ENCODE measurements at places on chromosomes 11 and 22. TPM values are rescaled to one million over a fixed set of nuclear protein-coding genes. Genes with fewer than 3 reads are reported as not detected.

The OR10V1 gene
- total RNA-seq = not detected

The DNAL4 gene
- 9.5 TPM for total RNA-seq

The SLC25A45 gene
- 26.7 TPM for total RNA-seq

The TTLL1 gene
- 1.1 TPM for total RNA-seq

DNA sequence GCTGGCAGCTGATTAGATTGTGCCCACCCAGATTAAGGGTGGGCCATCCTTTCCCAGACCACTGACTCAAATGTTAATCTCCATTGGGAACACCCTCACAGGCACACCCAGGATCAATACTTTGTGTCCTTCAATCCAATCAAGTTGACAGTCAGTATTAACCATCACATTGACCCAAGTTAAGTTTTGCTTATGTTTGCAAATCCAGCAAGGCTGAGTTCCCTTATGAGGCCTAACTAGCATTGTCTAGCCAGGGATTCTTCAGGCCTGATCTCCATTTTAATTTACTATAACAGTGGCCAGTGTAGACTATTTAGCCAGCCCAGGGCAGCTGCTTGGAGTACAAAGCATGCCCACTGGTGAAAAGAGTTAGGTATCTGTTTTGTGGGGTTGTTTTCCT lies 2.3 kb upstream of the KCTD14 start:
- H3K27me3 ChIP-seq = no peaks in the 10 kb centered on the region
- no peak overlapping the region for H3K27ac ChIP-seq
- no peaks in the 10 kb centered on the region for H3K36me3 ChIP-seq
- no peak overlapping the region for H3K4me3 ChIP-seq
- no peak for DNase-seq

- H3K27me3 ChIP-seq = no peaks in the 10 kb centered on the region
- H3K27ac ChIP-seq = peak within 1 kb of the TSS; percentile 97
- H3K4me1 ChIP-seq = peaks cover 3% of the 10 kb centered on the region
- peak; percentile 57 for DNase-seq
Observed at GRCh38 chr11:64743591-64744543, at the start of gene RASGRP2. Gene RASGRP2, minus strand, starts transcription at chr11:64744142. Its CDS starts 1,276 bp downstream, at chr11:64742866.

DNA sequence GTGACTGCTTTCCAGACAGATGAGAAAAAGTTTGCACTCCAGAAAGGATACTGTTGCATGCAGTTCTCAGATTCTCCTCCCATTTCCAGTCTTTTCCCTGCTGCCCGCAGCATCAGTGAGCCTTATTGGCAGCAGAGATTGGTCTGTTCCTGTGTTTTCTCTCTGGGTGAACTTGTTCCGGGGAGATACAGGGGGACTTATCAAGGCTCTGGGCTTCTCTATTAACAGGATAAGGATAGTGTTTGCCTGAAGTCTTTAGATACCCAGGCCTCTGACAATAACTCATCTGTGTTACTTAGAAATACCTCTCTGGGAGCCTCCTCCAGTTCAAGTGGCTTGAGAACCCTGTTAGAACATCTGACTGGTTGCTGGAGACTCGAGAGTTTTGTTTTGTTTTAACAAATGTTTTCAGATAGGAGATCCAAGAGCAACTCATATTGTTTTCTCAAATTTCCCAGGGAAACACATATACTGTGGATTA lies 154.7 kb downstream of the BLID start:
- no peaks in the 10 kb centered on the region for H3K36me3 ChIP-seq
- H3K27me3 ChIP-seq = no peaks in the 10 kb centered on the region
- H3K4me3 ChIP-seq = no peak overlapping the region
- peaks cover 3% of the 10 kb centered on the region for H3K4me1 ChIP-seq
- DNase-seq = no peak
- H3K27ac ChIP-seq = no peak overlapping the region

- H3K4me1 ChIP-seq = no peaks in the 10 kb centered on the region
- H3K27me3 ChIP-seq = no peaks in the 10 kb centered on the region
- no peak overlapping the region for H3K27ac ChIP-seq
- H3K36me3 ChIP-seq = no peaks in the 10 kb centered on the region
Observed at GRCh38 chr11:39745401-39745800, 1714.1 kb downstream of the LRRC4C start.
